ENCODE measurements at places on chromosomes 1 and 21. TPM values are rescaled to one million over a fixed set of nuclear protein-coding genes. Genes with fewer than 3 reads are reported as not detected.

HSD3B2 gene
- not detected for total RNA-seq

PRAMEF33 gene
- total RNA-seq, result not detected

PRDM16 gene
- total RNA-seq, result 21.9 TPM

OPTC gene
- not detected for total RNA-seq

DNA sequence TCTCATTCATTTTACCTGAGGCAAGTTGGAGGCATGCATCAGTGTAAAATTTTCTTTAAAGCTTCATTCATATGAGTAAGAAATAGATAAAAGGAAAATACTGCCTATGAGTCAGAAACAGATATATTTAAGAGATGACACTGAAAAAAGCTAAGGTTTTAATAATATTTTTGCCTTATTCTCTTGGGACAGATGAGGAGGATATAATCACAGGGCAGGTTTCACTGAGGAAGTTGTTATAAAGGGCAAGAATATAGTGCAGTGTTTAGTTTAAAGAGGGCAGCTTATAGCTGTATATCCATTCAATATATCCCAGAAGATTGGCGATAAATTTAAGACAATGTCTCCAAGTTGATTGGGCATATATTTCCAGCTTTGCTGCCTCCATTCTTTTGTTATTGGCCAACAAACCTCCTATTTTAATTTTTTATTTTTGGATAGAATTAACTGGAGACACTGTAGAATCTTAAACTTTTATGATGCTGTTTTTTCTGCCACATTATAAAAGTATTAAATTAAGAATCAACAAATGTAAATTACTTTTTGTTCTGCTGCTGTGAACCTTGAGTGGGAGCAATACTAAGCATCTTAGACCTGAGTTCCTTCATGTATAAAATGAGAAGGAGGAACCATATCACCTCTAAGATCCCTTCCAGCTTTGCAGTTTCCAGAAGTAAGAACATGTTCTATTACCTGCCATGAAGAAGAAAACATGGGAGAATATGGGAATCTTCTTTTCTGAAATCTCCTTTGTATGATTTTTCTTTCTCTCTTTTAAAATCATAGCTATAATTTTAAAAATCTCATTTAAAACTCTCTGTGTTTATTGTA lies 171.6 kb downstream of the S1PR1 start:
- no peaks in the 10 kb centered on the region for H3K4me1 ChIP-seq
- H3K36me3 ChIP-seq, result no peaks in the 10 kb centered on the region
- no peaks in the 10 kb centered on the region for H3K27me3 ChIP-seq
- no peak for DNase-seq
- no peak overlapping the region for H3K27ac ChIP-seq
- no peak overlapping the region for H3K4me3 ChIP-seq

DNA sequence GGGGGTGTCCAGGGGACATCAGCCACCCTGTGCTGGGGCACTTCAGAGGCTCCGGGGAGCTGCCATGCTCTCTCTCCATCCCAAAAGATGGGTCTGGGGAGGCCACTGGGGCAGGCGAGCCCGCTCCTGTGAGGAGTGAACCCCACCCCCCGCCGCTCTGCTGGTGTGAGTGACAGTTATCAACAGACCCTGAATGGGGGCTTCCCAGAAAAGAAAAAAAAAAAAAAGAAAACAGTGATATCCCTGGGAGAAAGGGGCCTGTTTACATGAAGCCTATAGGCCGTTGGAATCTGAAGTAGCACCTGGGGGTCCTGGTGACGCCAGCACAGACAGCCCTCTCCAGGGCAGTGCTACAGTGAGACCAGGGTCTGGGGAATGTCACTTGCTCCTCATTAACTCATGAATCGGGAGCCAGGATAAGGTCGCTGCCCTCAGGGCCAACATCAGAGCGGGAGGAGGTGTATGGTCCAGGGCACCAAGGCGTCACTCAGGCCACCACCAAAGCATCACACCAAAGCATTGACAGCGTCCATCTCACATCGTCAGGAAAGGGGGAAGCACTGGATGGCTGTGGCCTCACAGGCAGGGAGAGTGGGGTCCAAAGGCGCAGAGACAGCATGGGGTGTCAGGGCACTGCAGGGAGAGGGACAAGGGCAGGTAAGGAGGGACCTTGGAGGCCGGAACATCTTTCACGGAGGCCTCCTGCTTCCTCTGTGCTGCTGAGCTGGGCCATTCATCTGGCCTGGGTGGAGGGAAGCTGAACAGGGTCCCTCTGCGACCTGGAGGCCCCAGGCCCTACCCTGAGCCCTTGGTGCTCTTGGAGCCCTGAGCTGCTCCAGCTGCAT lies 8.4 kb upstream of the NPHP4 start:
- no peaks in the 10 kb centered on the region for H3K4me1 ChIP-seq
- H3K27ac ChIP-seq, result no peak overlapping the region
- no peak overlapping the region for H3K4me3 ChIP-seq
- H3K27me3 ChIP-seq, result no peaks in the 10 kb centered on the region
- DNase-seq, result no peak

DNA sequence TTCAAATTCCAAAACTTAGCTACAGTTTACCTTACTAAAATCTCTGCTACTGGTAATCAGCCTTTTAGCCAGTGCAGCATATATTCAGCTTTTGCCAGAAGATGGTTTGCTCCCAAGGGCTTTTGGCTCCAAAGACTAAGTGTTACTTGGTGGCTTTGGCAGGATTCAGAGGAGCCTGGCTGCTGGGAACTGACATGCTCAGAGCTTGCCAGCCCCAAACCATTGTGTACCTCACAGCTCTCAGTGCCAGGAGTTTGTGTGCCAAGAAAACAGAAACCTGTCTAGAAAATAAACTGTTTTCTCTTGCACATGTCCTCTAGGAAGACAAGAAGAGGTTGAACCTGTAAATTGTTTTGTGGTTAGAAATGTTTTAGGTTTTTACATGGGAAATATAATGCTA lies 315.9 kb downstream of the ST6GALNAC3 start:
- H3K36me3 ChIP-seq, result no peaks in the 10 kb centered on the region
- H3K27ac ChIP-seq, result no peak overlapping the region
- no peaks in the 10 kb centered on the region for H3K4me1 ChIP-seq
- no peak for DNase-seq
- H3K27me3 ChIP-seq, result no peaks in the 10 kb centered on the region
- no peak overlapping the region for H3K4me3 ChIP-seq

DNA sequence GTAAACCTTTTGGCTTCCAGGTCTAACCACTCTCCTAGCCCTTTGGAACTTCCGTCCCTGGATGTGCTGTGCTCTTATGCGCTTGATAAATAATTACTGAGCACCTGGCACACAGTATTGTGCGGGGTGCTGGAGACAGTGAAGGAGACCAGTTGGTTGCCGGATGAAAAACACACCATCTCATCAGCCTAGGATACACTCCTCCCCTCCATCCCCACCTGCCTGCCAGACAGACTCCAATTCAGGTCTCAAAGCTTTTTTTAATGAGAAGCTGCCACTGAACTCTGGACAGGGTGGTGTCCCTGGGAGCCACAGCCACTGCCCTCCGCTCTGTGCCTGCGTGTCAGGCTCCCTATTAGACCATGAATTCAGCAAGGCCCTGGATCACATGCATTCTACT lies 9.2 kb downstream of the GNB1 start:
- DNase-seq, result no peak
- no peaks in the 10 kb centered on the region for H3K27me3 ChIP-seq
- H3K36me3 ChIP-seq, result no peaks in the 10 kb centered on the region
- no peak overlapping the region for H3K4me3 ChIP-seq

DNA sequence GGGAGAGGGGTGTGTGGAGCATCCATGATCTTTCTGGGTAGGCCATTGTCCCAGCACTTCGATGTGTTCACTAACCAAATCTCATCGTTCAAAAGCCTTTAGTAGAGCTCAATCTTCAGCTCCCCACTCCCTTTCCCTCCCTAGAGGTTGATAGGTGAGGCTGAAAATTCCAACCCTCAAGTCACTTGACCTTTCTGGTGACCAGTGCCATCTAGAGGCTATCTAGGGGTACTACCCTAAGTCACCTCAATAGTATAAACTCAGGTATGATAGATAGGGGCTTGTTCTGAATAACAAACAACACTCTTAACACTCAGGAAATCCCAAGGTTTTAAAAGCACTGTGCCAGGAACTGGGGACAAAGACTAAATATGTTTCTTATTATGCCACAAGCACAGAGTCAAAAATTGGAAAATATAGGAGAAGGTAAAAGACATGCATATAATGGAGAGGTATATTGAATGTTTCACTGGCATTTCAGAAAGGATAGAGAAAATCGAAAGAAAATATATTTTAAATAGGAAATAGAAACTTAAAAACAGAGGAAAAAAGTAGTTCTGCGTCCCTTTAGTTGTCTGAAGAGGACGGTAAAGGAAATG lies 42.9 kb upstream of the CD53 start:
- no peaks in the 10 kb centered on the region for H3K4me1 ChIP-seq
- H3K27ac ChIP-seq, result no peak overlapping the region
- H3K36me3 ChIP-seq, result no peaks in the 10 kb centered on the region

DNA sequence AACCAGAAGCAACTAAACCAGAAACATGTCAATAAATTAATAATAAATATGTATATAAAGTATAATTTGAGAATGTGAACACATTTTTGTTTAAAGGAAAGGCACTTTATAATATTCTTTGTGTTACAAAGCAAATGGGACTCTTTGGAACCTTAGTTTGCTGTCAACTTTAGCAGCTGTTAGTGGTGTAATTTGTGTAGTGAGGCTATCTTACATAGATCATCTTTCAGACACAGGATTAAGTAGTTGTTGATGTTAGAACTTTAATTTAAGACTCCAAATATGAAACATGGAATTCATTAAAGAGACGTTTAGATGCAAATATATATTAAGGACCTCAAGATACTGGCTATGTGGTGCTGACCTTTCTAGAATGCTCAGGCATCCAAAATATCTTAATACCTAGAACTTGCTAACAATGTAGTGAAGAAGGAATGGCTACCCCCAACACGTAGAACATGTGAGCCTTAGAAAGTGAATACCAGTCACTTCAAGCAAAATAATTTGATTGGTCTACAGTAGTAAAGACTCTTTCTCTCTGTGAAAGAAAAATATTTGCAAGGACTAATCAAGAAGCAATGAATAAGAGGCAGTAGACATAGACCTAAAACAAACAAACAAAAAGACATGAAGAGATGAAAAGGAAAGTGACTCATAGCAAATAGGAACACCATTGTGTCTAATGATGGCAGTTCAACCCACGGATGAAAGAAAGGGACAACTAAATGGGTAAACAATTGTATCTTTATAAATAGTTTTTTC lies 811.4 kb downstream of the USP25 start:
- no peak overlapping the region for H3K4me3 ChIP-seq
- DNase-seq, result no peak
- H3K27me3 ChIP-seq, result no peaks in the 10 kb centered on the region
- H3K27ac ChIP-seq, result no peak overlapping the region

GRCh38 chr1:32767641-32768040 lies 49.5 kb downstream of the YARS1 start:
- H3K36me3 ChIP-seq, result peaks cover 4% of the 10 kb centered on the region
- H3K4me1 ChIP-seq, result no peaks in the 10 kb centered on the region
- no peak for DNase-seq
- H3K27ac ChIP-seq, result peak overlapping the region; percentile 65

DNA sequence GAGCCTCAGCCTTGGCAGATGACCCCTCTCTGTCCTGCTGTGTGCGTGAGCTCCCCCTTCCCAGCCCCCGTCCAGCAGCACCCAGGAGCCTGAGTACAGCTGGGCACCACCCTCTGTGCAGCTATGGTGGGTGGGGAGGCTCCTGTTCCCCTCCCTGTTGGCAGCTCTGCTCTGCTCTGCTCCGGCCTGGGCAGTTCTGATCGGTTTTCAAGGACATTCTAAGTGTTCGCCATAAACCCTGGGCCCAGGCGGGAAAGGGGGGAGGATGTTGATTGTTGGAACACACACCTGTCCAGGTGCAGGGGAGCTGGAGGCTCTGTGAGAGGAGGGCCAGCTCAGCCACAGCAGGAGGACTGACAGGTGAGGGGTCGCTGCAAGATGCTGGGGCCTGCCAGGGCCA lies at the start of gene CLCNKB:
TSS of gene CLCNKB (plus strand) at position 262 of the 400 bp plus-strand sequence. CDS start 711 bp downstream, outside the sequence.
- H3K36me3 ChIP-seq, result no peaks in the 10 kb centered on the region
- no peaks in the 10 kb centered on the region for H3K27me3 ChIP-seq
- peaks cover 6% of the 10 kb centered on the region for H3K4me1 ChIP-seq
- DNase-seq, result no peak
- peak within 1 kb of the TSS; percentile 30 for H3K4me3 ChIP-seq

GRCh38 chr1:61171974-61172373 lies 89.6 kb downstream of the NFIA start:
- no peak overlapping the region for H3K4me3 ChIP-seq
- H3K36me3 ChIP-seq, result no peaks in the 10 kb centered on the region
- no peak for DNase-seq
- peaks cover 10% of the 10 kb centered on the region for H3K4me1 ChIP-seq
- no peaks in the 10 kb centered on the region for H3K27me3 ChIP-seq

- peak overlapping the region; percentile 56 for H3K4me3 ChIP-seq
- H3K36me3 ChIP-seq, result no peaks in the 10 kb centered on the region
- H3K27me3 ChIP-seq, result no peaks in the 10 kb centered on the region
- no peak for DNase-seq
- peaks cover 11% of the 10 kb centered on the region for H3K4me1 ChIP-seq
- no peak overlapping the region for H3K27ac ChIP-seq
These were observed 1265.3 kb upstream of the ADGRL2 start for GRCh38 chr1:80535466-80535865.

DNA sequence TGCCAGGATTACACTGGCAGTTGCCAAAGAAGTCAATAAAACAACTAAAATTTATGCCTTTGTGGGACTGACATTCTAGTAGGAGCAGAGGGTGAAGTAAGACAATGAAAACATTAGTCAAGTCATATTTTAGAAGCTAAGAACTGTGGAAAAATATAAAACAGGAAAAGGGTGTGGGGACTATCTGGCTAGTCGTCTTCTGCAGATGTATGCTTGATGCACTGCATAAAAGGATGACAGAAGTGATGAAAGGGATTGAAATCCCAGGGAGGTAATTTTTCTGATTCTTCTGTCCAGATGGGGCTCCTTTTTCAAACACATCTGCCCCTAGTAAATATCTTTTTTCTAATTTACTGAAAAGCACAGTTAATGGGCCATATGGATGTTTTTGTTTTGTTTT lies 706.3 kb downstream of the ADGRL2 start:
- H3K36me3 ChIP-seq, result no peaks in the 10 kb centered on the region
- no peaks in the 10 kb centered on the region for H3K4me1 ChIP-seq
- DNase-seq, result no peak
- no peak overlapping the region for H3K4me3 ChIP-seq

GRCh38 chr1:52142220-52143183 lies 613 bp downstream of the ZFYVE9 start:
- H3K27ac ChIP-seq, result peak overlapping the region; percentile 95
- H3K4me3 ChIP-seq, result peak overlapping the region; percentile 92
- H3K4me1 ChIP-seq, result no peaks in the 10 kb centered on the region

DNA sequence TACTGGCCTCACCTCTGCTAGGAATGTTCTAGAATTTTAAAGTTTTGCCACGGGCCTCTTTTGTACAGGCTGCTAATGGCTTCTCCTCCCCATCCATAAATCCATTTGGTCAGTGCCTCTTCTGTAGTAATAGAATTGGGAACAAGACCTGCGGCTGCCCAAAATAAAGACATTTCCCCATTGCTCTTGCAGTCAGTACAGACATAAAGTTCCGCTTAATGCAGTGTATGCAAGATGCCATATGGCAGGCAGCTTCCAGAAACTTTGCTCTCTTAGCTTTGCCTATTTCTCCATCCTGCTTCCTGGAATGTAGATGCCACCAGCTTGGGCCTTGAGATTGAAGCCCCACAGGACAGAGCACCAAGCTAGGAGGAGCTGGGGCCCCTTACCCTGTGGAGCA lies 3.7 kb upstream of the SLC2A5 start:
- H3K4me3 ChIP-seq, result no peak overlapping the region
- peaks cover under 1% of the 10 kb centered on the region for H3K4me1 ChIP-seq
- DNase-seq, result no peak
- H3K36me3 ChIP-seq, result no peaks in the 10 kb centered on the region
- H3K27me3 ChIP-seq, result no peaks in the 10 kb centered on the region
- no peak overlapping the region for H3K27ac ChIP-seq

All from kidney (tissue), 22 donors.